ENCODE measurements at places on chromosomes 1 and 21.
A peak's percentile ranks its signal among the peaks of the same experiment; 100 is the strongest.

DNA sequence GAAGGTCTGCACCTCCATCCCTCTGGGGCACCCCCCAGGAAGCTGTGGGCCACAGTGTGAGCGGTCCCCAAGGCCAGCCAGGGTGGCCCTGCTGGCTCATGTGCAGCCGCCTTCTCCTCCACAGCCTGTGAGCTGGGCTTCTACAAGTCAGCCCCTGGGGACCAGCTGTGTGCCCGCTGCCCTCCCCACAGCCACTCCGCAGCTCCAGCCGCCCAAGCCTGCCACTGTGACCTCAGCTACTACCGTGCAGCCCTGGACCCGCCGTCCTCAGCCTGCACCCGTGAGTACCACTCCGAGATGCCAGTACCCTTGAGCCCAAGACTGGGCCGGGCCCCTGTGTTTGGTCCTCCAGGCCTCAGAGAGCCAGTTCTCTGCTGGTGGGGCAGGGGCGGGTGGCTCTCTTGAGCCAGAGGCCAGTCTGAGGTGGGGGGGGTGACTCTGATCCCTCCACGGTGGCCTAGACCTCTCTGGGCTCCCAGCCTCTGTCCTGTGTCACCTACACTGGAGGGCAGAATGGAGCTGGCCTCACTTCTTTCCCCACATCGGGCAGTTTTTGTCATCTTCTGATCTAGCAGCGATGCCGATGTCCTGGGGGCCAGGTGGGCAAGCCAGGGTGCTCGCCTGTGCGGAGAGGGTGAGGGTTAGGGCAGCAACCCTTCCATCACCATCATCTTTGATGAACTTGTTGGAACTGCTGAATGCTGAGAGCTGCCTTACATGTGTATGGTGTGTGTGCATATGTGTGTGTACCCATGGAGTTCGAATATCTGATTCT lies 23.3 kb downstream of the EPHA8 start:
- no peak overlapping the region for H3K27ac ChIP-seq
- no peak overlapping the region for H3K4me3 ChIP-seq
- H3K4me1 ChIP-seq: no peaks in the 10 kb centered on the region
- no peak for DNase-seq
- H3K36me3 ChIP-seq: no peaks in the 10 kb centered on the region
- H3K27me3 ChIP-seq: peaks cover 32% of the 10 kb centered on the region

- no peaks in the 10 kb centered on the region for H3K27me3 ChIP-seq
- H3K36me3 ChIP-seq: no peaks in the 10 kb centered on the region
- H3K4me1 ChIP-seq: peaks cover 54% of the 10 kb centered on the region
- no peak for DNase-seq
- no peak overlapping the region for H3K4me3 ChIP-seq
Measured at GRCh38 chr1:86992861-86993260, 78.4 kb downstream of the HS2ST1 start.

- H3K36me3 ChIP-seq: no peaks in the 10 kb centered on the region
- H3K4me3 ChIP-seq: no peak overlapping the region
- no peak for DNase-seq
- H3K4me1 ChIP-seq: peaks cover 5% of the 10 kb centered on the region
- no peak overlapping the region for H3K27ac ChIP-seq
Measured at GRCh38 chr21:40120940-40121575, 253.8 kb downstream of the PCP4 start.

- no peaks in the 10 kb centered on the region for H3K36me3 ChIP-seq
- H3K4me1 ChIP-seq: no peaks in the 10 kb centered on the region
- no peak for DNase-seq
Measured at GRCh38 chr1:92792340-92792782, 7.5 kb upstream of the EVI5 start.

DNA sequence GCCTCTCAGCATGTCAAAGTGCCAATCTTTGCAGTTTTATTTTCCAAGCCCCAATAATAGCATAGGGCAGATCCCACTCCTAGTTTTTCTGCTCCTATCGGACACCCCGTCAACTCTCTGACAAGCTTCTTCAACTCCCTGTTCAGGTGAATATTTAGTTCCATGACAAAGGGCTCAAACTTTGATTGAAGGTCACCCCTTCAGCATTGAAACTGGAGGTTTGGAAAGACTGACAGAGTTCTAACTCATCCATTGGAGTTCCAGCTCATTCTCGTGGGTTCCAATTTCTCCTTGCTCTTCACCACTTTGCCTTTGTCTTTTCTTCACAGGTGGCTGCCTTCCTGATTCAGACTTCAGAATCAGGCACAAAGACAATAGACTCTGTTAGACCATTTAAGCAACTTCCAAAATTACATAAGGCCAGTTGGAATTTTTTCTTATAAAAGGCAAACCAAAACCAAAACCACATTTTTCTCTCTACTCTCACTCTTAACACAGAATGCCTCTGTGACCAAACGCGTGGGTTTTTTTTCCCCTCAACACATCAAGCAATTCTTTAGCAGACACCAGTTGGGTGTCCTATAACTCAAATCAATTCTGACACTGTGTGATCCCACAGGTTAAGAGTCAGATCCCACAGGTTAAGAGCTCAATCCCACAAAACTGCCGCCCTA lies 169.3 kb upstream of the USP25 start:
- no peaks in the 10 kb centered on the region for H3K27me3 ChIP-seq
- no peak overlapping the region for H3K4me3 ChIP-seq
- peaks cover 5% of the 10 kb centered on the region for H3K36me3 ChIP-seq
- peaks cover 10% of the 10 kb centered on the region for H3K4me1 ChIP-seq
- DNase-seq: no peak

- H3K36me3 ChIP-seq: peaks cover 8% of the 10 kb centered on the region
- no peaks in the 10 kb centered on the region for H3K27me3 ChIP-seq
- no peak overlapping the region for H3K27ac ChIP-seq
- no peak overlapping the region for H3K4me3 ChIP-seq
Measured at GRCh38 chr21:34011660-34012059, 61.7 kb upstream of the MRPS6 start.

- H3K36me3 ChIP-seq: no peaks in the 10 kb centered on the region
- H3K27me3 ChIP-seq: no peaks in the 10 kb centered on the region
- no peak overlapping the region for H3K4me3 ChIP-seq
- no peak overlapping the region for H3K27ac ChIP-seq
Measured at GRCh38 chr1:32256473-32257226, 5.6 kb downstream of the LCK start.

DNA sequence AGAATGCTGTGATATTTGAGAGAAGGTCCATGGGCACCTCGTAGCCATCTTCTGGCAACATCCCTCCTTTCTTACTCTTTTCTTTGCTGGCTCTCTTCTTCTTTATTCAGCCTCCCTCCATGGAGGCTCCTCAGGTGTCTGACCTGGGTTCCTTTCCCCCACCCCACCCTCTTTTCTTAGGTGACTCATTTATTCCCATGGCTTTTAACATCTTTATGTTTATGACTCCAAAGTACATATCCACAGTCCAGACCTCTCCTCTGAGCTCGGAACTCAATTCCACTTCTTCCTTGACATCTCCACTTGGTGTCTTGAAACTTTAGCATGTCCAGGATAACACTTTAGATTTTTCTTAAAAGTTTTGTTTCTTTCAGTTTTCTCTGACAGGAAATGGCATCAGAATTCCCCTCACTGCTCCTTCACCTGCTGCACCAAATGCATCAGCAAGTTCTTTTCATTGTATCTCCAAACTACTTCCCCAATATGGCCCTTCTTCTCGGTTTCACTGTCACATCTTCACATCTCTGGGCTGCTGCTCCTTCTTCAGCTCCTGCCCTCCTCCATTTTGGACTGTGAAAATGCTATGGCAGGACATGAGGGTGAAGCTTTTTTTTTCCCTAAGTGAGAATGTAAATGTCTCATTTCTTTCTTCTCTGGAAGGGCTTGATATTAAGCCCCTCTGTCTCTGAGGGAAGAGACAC lies 95.9 kb downstream of the GIPC2 start:
- no peak for DNase-seq
- peaks cover 2% of the 10 kb centered on the region for H3K4me1 ChIP-seq
- H3K36me3 ChIP-seq: no peaks in the 10 kb centered on the region
- no peak overlapping the region for H3K4me3 ChIP-seq
- H3K27ac ChIP-seq: no peak overlapping the region

DNA sequence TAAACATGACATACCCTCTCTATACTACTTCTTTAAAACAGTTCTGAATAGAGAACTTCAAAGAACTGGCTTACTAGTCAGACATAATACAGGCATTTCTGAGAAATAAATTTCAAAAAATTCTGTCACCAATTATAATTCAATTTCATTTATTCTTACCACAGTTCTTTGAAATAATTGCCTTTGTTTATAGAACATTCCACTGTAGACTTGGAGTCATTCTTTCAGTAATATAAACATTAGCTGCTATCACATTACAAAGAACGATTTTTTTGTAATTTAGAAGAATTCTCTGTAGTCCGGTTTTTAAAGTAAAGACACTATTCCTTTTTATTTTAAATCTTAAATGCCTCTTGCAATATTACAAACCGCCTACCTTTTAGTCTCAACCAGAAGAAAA lies 146.4 kb upstream of the COL11A1 start:
- H3K27me3 ChIP-seq: no peaks in the 10 kb centered on the region
- peaks cover 29% of the 10 kb centered on the region for H3K4me1 ChIP-seq
- peak overlapping the region; percentile 64 for H3K27ac ChIP-seq
- no peak for DNase-seq
- no peak overlapping the region for H3K4me3 ChIP-seq
- peaks cover 2% of the 10 kb centered on the region for H3K36me3 ChIP-seq

DNA sequence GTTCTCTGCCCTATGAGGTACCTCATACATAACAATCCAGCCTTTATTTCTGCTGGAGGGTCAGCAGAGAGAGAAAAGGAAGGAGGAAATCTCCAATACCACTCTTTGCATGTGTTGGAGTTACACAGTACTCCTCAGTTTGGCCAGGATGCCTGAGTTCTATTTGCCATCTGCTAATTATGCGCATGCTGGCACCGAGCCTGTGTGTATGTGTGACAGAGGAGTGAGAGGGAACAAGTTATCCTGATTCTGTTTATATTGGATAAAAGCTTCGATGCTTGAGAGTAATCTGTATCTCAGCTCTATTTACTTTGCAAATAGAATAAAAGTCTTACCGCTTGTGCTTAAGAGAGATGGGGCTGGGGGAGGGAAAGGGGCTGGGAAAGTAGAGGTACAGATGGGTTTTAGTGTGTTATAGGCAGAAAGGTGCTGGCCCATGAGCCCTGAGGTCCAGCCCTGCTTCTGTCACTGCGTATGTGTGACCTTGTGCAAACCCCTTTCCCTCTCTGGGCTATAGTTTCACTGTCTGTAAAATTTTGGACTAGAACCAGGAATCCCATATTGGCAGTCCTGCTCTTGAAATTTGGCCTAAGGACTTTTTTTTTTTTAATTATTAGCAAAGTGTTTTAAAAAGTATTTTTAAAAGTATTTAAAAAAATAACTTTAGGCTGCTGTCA lies 54.5 kb upstream of the PLXNA2 start:
- no peaks in the 10 kb centered on the region for H3K27me3 ChIP-seq
- H3K36me3 ChIP-seq: no peaks in the 10 kb centered on the region
- H3K27ac ChIP-seq: no peak overlapping the region
- peaks cover 6% of the 10 kb centered on the region for H3K4me1 ChIP-seq

- no peaks in the 10 kb centered on the region for H3K4me1 ChIP-seq
- H3K4me3 ChIP-seq: no peak overlapping the region
- no peak for DNase-seq
- no peaks in the 10 kb centered on the region for H3K27me3 ChIP-seq
- H3K27ac ChIP-seq: no peak overlapping the region
Measured at GRCh38 chr1:19113697-19114092, 96.4 kb downstream of the UBR4 start.

- H3K4me3 ChIP-seq: no peak overlapping the region
- no peaks in the 10 kb centered on the region for H3K27me3 ChIP-seq
- DNase-seq: no peak
- H3K27ac ChIP-seq: no peak overlapping the region
- H3K4me1 ChIP-seq: peaks cover 5% of the 10 kb centered on the region
Measured at GRCh38 chr1:76892675-76893074, 25.4 kb downstream of the ST6GALNAC5 start.

DNA sequence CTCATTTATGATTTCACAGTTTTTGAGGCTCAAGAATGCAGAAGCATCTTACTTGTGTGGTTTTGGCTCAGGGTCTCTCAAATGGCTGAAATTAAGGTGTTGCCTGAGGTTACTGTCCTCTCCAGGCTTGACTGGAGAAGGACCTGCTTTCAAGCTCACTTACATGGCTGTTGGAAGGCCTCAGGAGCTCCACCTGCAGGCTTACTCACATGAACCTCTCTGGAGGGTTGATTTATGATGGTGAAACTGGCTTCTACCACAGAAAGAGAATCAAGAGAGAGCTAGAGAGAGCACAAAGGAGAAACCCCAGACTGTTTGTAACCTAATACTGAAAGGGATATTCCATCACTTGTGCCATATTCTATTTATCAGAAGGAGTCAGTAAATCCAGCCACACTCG lies 6.2 kb upstream of the KCNK2 start:
- H3K27me3 ChIP-seq: peaks cover 55% of the 10 kb centered on the region
- H3K4me1 ChIP-seq: peaks cover 2% of the 10 kb centered on the region
- no peak overlapping the region for H3K27ac ChIP-seq
- no peak for DNase-seq

DNA sequence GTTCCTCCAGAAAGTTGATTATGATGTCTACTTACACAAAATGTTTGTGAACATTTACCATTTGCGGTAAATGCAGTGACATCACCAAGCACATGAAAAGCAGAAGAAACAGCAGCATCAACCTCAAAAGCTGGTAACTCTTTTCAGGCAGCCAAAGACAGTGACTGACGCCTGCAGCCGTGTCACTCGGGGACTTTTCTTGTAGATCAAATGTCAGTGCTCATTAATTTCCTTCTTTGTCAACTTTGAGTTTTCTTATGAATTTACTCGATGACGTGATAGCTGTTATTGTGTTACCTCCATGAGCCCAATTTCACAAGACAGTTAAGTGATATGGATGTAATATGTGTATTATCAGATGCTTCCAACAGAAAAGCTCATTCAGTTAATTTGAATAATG lies 92.5 kb downstream of the RIPK4 start:
- H3K27ac ChIP-seq: no peak overlapping the region
- no peaks in the 10 kb centered on the region for H3K36me3 ChIP-seq
- DNase-seq: no peak
- no peak overlapping the region for H3K4me3 ChIP-seq

GRCh38 chr21:32155226-32155625 lies 123.6 kb downstream of the MIS18A start:
- H3K36me3 ChIP-seq: no peaks in the 10 kb centered on the region
- no peak for DNase-seq
- H3K4me3 ChIP-seq: no peak overlapping the region
- no peaks in the 10 kb centered on the region for H3K27me3 ChIP-seq
- H3K4me1 ChIP-seq: peaks cover 2% of the 10 kb centered on the region

DNA sequence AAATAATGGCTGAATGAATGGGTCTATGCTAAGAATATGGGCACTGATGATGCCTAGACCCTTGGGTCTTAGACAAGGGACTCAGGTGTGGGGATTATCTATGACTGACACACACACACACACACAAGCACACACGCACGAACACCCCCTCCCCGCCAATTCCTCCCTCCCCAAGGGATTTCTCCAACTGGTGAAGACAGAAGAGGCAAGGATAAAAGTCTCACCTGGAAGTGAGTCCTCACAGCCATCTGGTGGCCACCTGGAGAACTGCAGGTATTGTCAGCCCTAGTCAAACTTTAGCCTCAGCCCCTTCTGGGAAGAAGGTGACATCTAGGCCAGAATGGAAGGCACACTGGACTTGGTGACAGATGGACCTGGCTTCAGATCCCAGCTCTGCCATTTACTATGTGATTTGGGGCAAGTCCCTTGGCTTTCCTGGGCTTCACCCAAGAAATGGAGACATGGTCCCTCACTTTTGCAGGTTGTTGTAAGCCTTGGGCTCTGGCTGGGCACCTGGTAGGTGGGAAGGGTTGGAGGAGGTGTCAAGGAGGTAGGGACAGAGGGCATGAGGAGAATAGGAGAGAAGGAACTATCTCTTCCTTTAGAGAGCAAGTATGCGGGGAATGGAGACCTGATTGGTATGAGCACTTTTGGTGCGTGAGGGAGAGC lies 4.0 kb upstream of the GPR3 start:
- no peak for DNase-seq
- H3K36me3 ChIP-seq: no peaks in the 10 kb centered on the region
- H3K4me1 ChIP-seq: peaks cover 13% of the 10 kb centered on the region

Data from mesothelial cell of epicardium (in vitro differentiated cells).